Left renal cortex interstitium (tissue), 4 donors: ENCODE measurements at places on chromosomes 11 and 22. TPM values are rescaled to one million over a fixed set of nuclear protein-coding genes. Genes with fewer than 3 reads are reported as not detected.

GRCh38 chr11:19218216-19218615 lies 16.4 kb upstream of the CSRP3 start:
- no peak for DNase-seq

- no peak for DNase-seq
Observed at GRCh38 chr11:128929468-128929867, 13.2 kb downstream of the TP53AIP1 start.

The WNT7B gene
- polyA plus RNA-seq: 15.9 TPM

GRCh38 chr22:49297871-49298721 lies 529.6 kb downstream of the BRD1 start:
- DNase-seq: no peak

GRCh38 chr22:29071261-29072045 lies 1.4 kb upstream of the KREMEN1 start:
- no peak for DNase-seq

The PRODH gene
- polyA plus RNA-seq: 11.3 TPM

- DNase-seq: no peak
Observed at GRCh38 chr11:112805658-112806057, 155.6 kb upstream of the NCAM1 start.

- DNase-seq: no peak
Observed at GRCh38 chr11:111081021-111081511, 164.5 kb upstream of the POU2AF2 start.

GRCh38 chr11:36069576-36070212 lies 125.8 kb downstream of the LDLRAD3 start:
- DNase-seq: no peak

The CLDN5 gene
- polyA plus RNA-seq: 51.8 TPM

GRCh38 chr11:13465909-13466371 lies 2.9 kb upstream of the BTBD10 start:
- peak; percentile 9 for DNase-seq

The P2RX6 gene
- 0.92 TPM for polyA plus RNA-seq

DNA sequence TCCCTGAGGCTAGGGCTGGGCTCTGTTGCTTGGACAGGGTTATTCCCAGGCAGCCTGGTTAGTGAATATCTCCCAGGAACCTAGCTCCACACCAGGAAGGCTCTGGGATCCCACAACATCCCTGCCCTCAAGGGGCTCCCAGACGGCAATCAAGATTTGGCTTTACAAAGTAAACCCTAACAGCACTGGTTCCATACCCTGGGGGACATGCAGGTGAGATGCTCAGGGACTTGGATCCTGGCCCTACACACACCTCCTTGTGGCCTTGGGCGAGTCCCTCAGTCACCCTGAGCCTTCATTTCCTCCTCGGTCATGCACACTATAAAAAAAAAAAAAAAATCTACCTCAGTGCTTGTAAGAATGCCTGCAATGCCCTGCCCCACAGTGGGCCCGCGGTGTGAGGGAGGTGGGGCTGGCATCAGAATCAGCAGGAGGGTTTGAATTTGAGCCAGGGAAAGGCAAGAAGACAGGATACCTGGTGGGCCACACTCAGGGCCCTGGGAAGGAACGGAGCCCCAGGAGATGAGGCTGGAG lies 86.3 kb downstream of the MORC2 start:
- no peak for DNase-seq

GRCh38 chr11:14449302-14449714 lies 50.3 kb downstream of the COPB1 start:
- DNase-seq: no peak

The OR5B21 gene
- polyA plus RNA-seq: not detected

- no peak for DNase-seq
Observed at GRCh38 chr22:45889539-45890350, 87.2 kb downstream of the WNT7B start.

- DNase-seq: no peak
Observed at GRCh38 chr11:2535673-2536439, 91.0 kb downstream of the KCNQ1 start.

The CASP5 gene
- not detected for polyA plus RNA-seq

The SUSD2 gene
- 17.1 TPM for polyA plus RNA-seq

DNA sequence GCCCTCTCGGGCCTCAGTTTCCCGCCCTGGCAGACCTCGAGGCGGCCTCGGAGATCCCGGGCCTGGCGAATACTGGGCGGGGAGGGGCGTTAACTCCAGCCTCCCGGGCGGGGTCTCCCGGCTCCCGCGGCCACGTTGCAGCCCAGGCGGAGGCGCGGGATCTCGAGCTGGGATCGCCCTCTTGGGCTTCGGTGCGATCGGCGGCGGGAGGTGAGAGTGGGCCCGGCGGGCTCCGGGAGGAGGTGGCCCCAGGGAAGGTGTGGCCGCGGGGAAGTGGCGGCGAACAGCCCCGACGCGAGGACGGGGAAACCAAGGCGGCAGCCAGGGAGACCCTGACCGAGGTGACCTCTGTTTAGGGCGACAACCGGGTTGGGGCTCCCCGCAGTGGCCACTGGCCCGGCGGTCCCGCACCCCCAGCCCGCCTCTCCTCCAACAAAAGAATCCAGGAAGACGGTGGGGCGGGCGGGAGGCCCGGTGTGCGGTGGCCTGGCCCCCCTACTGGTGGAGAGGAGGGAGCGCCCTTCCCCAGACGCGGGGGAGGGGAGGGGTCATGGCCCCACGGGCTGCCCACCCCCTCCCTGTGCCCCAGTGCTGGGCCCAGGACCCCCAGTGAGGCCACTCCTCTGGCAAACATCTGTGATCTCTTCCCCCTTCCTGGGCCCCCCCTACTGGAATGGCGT lies at the start of gene PHETA2:
Gene PHETA2, plus strand, starts transcription at position 117 of the 680 bp plus-strand sequence. CDS start 3,046 bp downstream, outside the sequence.
- no peak for DNase-seq

The PNPLA5 gene
- 0.13 TPM for polyA plus RNA-seq
